ENCODE measurements at places on chromosomes 11 and 22.

DNA sequence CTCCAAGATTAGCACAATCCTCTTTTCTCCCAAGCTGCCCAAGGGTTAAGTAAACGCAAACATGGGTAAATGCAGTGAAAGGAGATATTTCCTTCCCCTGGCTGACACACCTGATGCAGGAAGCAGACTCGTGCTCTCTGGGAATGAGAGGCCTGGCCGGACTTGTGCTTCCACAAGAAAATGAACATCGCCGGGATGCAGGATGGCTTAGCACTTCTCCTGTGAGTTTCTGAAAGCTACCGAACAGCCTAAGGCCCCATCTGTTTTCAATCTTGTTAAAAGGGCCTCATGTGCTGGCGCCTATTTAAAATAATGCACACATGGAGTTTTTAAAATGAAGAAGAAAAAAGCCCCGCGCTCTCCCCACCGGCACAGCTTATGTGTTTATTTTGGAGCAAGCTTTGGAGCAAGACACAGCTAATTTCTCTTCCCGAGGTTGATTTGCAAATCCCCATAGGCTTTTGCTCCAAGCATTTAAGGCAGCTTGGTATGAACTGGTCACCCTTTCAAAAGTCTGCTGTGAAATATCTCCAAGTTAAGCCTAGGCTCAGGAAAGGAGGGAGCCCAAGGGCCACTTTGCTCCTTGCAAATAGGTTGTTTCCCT, 100.9 kb downstream of the SYN3 start:
- no peak for DNase-seq

- DNase-seq: no peak
These were observed 327.1 kb upstream of the DDI1 start for GRCh38 chr11:103709371-103709770.

DNA sequence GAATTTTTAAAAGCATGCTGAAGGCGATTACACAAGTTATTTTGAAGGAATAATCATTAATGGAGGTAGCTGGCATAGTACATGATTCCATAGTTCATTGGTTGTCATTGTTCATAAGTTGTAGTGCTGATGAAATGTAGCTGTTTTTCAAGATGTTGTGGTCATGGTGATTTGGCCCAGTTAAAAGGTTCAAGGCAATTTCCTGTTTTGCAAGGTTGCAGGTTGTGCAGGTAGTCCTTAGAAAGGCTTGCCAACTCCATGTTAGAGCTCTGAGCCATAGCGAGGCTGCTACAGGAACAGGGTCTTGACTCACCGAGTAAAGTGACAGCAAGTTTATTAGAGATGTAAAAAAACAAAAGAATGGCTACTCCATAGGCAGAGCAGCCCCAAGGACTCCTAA, 95.8 kb upstream of the CHORDC1 start:
- no peak for DNase-seq

- DNase-seq: peak; percentile 93
These were observed 41.0 kb upstream of the PRDM11 start for GRCh38 chr11:45105233-45105983.
